Occipital lobe (tissue), 3 donors: ENCODE measurements at places on chromosomes 2 and 18. TPM values are rescaled to one million over a fixed set of nuclear protein-coding genes. Genes with fewer than 3 reads are reported as not detected.

The KCNIP3 gene
- total RNA-seq: 6.9 TPM

The RNPEPL1 gene
- total RNA-seq: 4.4 TPM

The CACNB4 gene
- total RNA-seq: 70.2 TPM

The PAX8 gene
- total RNA-seq: not detected

The CYP27A1 gene
- 2.8 TPM for total RNA-seq

The GALNT5 gene
- 0.16 TPM for total RNA-seq

The PRSS56 gene
- not detected for total RNA-seq

The SCG2 gene
- total RNA-seq: 52.9 TPM

The AMER3 gene
- 32.8 TPM for total RNA-seq

The GPR39 gene
- total RNA-seq: 5.0 TPM

The TTN gene
- total RNA-seq: 3.7 TPM

The SERPINE2 gene
- total RNA-seq: 43.8 TPM

The REG3A gene
- not detected for total RNA-seq

The SOCS6 gene
- total RNA-seq: 59.6 TPM

The SIX3 gene
- not detected for total RNA-seq

The CCDC102B gene
- total RNA-seq: 20.1 TPM

The RTP5 gene
- total RNA-seq: 2.5 TPM

The RGPD6 gene
- 115 TPM for total RNA-seq

The FHOD3 gene
- 51.2 TPM for total RNA-seq

The CD8B gene
- total RNA-seq: not detected

The CHRNA1 gene
- not detected for total RNA-seq

The CAPN14 gene
- 1.4 TPM for total RNA-seq

The METTL5 gene
- total RNA-seq: 37.1 TPM

The RNASEH1 gene
- total RNA-seq: 26.2 TPM

The CERS6 gene
- total RNA-seq: 146 TPM

The MROH2A gene
- total RNA-seq: not detected

The DOK6 gene
- 91.4 TPM for total RNA-seq

The RIT2 gene
- total RNA-seq: 21.8 TPM

The CNRIP1 gene
- 74.2 TPM for total RNA-seq

The GALNT14 gene
- 4.7 TPM for total RNA-seq

The SERPINB4 gene
- not detected for total RNA-seq

The LYPD1 gene
- total RNA-seq: 17.8 TPM

The GDF7 gene
- 0.16 TPM for total RNA-seq

The RBM44 gene
- total RNA-seq: 5.1 TPM

The NEU2 gene
- not detected for total RNA-seq

The TMEM169 gene
- total RNA-seq: 21.7 TPM

The GPATCH11 gene
- total RNA-seq: 20.9 TPM

The GALNT3 gene
- total RNA-seq: 5.3 TPM

The KCTD1 gene
- total RNA-seq: 22.8 TPM

The SAG gene
- not detected for total RNA-seq

The SLC23A3 gene
- total RNA-seq: 0.31 TPM

The CHRND gene
- not detected for total RNA-seq

The NDUFAF7 gene
- total RNA-seq: 36.2 TPM
